ENCODE measurements at places on chromosomes 4 and X.
A peak's percentile ranks its signal among the peaks of the same experiment; 100 is the strongest.

- no peak for DNase-seq
Measured at GRCh38 chr4:95728145-95728544, 111.7 kb upstream of the PDHA2 start.

- peak; percentile 45 for DNase-seq
Measured at GRCh38 chr4:7397206-7398103, 37.3 kb downstream of the PSAPL1 start.

DNA sequence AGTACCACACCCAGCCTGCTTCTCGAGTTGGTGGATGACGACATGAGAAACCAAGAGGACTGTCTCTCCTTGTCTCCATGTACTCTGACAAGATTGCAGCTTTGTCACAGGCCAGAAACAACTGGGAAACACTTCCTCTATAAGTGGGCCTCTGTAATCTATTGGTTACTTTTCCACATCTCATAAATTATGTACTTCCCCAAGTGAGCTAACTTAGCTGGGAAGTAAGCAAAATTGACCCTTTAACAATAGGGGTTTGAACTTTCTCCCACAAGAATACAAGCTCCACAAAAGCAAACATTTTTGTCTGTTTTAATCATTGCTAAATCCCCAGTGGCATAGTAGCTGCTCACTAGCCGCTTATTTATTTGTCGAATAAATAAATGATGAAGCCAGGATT, 14.1 kb upstream of the USO1 start:
- no peak for DNase-seq

- DNase-seq: no peak
Measured at GRCh38 chrX:47420962-47421361, 50.6 kb downstream of the ZNF157 start.

DNA sequence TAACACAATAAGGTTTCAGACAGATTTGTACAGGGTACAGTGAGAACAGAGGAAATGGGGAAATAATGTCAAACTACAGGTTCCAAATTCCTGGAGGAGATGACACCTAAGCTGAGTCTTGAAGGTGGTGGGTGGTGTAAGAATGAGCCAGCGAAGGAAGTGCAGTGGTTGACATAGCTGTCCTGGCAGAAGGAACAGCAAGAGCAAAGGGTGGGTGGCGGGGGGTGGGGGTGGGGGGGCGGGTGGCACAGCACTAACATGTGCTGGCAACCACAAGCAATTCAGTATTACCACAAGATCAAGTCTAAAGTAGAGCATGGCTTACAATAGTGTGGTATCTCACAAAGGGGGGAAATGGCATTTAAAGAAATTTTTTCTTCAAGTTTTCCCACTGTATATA, 13.1 kb upstream of the G3BP2 start:
- DNase-seq: no peak

- no peak for DNase-seq
Measured at GRCh38 chr4:92497141-92497540, 193.4 kb downstream of the GRID2 start.
